Inflammatory macrophage treated with lipopolysaccharide for 1 hour (primary cell): ENCODE measurements at places on chromosomes 1 and 21.

DNA sequence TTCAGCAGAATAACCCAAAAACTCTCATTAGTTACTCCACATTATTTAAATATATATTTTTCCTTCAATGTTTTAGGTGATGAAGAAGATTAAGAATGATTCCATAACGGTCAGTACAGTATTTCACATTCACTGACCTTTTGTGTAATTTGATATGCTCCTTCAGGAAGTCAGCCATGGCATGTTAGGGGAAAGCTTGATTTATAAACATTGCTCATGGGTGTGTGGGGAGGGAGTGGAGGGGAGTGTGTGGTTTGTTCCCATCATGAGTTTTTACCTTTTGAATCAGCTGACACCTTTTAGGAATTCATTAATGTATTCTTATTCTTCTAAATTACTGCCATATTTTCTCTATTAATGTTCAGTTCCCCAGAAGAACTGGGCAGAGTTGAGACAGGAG, 240.2 kb downstream of the ATG4C start:
- DNase-seq = no peak

- DNase-seq = no peak
Observed at GRCh38 chr1:72936151-72936740, 653.9 kb upstream of the NEGR1 start.

GRCh38 chr1:72649211-72649888, 367.0 kb upstream of the NEGR1 start:
- DNase-seq = no peak

- DNase-seq = no peak
Observed at GRCh38 chr1:47578026-47578720, 140.3 kb downstream of the FOXD2 start.

DNA sequence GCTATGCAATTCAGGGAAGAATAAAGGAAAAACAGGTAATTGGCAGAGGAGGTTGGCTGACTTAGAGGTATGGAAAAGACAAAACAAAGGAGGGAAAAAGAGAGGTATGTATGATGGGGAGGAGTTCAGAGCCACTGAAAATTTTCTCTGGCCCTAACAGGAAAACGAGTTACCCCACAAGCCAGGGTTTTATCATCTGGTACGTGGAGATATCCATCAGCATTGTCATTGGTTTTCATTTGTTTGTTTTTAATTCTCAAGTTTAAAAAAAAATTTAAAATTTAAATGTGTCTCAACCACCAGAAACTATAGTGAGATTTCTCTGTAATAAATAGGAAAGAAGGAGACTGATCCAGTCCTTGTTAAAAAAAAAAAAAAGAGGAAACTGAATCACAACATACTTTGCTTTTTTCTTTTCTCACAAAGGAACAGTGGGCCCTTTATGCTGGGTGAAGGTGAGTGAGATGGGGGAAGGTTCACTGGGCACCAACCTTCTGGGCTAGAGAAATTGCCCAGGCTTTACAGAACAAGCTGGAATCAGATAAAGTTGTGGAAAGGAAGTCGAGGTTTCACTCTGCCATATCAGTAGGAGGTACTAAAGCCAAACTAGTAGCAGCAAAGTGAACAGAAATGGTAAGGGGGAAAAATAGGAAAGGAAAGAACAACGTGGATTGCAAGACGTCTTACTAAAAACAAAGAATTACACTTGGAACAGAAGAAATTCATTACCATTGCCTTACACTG, 2.7 kb downstream of the IFNAR2 start:
- no peak for DNase-seq

DNA sequence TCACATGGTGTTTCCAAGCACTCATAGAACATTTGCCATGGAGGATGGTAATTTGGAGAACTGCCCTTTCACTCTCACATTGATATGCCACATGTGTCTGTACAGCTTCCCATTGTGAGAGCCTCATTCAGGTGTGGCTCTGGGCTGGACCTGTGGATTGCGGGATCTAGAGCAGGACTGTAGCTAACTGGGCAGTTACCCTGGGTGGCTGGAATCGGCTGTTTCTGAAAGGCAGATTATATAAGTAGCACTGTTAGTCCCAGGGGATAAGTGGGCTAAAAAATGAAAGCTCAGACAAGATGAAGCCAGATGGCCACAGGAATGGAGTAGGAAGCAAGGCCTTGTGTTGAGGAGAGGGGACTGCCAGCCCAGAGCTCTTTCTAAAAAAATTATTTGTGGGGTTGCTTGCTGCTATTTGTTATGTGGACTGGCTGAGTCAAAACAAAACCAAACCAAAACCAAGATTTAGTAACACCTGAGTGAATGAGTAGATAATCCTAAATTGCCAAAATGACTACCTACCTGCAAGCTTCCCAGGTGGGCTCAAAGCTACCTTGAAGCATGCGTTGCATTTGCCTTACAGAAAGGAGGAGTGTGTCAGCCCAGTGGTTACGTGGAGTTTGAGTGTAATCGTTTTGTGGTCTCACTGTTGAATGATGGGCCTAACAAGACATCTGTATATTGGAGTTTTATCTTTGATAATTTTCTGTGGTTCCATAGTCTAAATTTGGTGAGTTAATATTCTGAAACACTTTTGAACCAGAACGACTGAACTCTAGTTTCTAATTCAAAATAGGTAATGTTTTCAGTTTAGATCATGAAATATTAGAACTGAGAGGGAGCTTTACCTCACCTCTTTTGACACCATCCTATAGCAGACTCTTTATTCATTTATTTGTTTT, 58.0 kb downstream of the SDCCAG8 start:
- no peak for DNase-seq

DNA sequence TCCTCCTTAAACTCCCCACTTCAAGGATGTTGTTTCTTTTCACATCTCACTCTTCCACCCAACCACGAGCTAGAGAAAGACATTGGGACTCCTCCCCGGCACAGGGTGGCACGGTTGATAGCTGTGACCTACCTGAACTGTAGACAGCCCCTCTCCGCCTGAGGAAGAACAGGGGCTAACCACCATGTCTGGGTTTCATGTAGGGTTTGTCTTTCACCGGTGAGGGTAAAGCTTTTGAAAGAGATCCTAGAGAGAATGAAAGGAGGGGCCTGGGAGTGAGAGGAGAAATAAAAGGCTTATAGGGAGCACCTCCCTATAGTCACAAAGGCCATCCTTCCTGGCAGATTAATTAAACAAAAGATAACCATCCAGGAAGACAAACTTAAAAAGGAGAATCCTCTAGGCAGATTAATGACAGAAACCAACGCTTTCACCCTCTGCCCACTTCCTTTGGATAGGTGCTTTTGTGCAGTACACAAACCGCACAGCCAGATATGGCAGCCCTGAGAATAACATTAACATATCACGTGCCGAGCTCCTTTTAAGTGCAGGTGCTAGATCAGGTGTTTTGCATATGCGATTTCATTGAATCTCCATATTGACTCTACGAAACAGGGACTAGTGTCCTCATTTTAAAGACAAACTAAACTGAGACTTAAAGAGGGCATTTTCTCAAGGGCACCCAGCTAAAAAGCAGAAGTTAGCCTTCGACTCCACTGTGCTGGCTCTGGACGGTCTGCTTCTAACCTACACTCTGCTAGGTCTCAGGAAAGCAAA, 178.1 kb upstream of the RUNX1 start:
- DNase-seq = peak; percentile 21

DNA sequence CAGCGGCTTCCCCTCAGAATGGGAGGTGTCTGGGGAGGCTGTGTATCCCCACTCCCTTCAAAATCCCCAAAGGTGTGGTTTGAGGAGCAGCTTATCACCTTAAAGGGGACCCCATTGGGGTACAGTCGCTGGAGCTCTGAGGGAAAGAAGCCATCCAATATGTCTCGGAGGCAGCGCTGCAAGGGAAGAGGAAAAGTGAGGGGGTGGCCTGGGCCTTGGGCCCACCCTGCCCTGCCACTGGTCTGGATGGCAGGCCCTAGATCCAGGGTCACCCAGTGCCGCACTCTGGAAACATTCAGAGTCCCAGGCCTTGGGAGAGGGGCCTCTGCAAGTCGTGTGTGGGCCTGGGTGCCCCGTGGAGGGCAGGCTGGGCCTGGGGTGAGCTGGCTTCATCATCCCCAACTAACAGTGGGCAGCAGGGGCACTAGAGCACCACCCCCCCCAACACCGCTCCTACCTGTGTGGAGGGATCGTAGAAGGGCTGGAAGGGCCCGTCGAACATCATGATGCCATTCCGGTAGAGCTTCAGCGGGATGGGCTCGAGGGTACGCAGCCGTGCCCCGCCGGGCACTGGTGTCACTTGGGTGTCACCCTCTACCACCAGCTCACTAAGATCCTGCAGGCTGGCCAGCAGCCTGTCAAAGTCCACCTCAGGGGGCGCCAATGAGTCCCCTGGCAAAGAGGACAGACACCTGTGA, 5.6 kb downstream of the SH3BGRL3 start:
- no peak for DNase-seq

DNA sequence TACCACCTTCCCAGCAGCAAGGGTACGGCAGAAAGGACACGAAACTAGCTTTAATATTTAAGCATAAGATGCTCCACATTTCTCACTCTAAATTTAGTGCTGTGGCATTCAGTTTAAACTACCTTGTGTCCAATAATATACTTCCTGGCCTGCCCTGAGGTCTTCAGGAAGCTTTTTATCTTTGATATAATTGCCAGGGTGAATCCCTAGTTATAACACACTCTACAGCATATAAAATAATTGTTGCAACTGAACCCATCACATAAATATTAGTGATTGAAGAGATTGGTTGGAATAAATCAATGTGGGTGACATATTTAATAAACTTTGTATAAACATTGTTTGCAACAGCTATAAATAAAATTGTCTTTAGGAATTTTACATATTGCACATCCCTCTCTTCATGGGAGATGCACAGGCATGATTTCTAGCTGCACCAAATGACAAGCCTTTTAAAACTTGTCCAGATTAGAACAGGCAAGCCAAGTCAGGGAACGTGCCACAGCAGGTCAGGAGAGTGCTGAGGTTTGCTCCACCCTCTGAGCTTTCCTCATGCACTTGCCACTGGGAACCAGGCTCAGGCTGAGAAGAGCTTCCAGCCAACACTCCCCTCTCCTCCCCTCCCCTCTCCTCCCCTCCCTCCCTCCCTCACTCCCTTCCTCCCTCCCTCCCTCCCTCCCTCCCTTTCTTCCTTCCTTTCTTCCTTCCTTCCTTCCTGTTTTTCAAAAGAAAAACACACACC, 623.2 kb upstream of the PKN2 start:
- DNase-seq = no peak

DNA sequence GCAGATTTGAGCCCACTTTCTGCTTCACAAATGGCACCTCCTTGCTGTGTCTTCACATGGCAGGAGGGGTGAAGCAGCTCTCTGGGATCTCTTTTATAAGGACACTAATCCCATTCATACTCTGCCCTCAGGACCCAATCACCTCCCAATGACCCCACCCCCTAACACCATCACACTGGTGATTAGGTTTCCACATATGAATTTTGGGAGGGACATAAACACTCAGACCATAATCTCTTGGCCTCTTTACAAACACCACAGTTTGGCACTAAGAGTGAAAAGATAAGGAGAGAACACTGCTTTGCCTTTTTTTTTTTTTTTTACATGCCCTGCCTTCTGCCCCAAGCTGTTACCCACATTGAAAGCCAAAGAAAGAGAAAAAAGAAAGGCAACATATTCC, 166.2 kb upstream of the NFIA start:
- DNase-seq = no peak

DNA sequence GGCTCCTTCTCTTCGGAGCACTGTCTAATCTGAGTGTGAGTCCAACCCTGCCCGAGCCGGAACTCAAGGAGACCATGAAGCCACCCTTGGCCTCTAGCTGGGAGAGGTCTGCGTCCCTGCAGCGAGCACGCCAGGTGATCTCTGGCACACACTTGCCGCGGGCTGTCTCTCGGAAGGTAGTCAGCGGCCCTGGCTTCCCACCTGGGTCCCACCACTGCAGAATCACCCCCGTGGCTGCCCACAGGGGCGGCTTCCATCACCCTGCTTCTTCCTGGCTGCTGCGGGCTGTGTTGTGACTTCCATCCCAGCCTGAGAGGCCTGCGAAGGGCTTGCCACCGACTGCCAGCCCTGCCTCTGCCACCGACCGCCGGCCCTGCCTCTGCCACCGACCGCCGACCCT, 17.0 kb downstream of the FAAP20 start:
- DNase-seq = no peak

DNA sequence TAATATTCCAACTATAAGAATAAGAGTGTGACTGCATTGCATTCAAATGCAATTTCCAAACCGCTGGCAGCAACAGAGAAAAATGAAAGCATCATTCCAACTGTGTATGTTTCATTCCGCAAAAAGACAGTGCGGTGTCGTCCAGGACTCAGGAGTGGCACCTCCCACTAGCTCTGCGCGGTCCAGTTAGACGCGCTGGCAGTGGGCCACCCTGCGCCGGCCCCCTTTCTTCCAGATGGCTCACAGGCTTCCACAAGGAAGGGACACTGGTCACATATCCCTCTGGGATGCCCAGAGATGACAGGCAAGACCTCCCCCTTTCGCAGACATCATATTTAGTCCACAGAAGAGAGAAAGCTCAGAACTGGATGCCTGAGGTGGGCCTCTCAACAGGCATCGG, 11.9 kb downstream of the WRAP73 start:
- DNase-seq = no peak

DNA sequence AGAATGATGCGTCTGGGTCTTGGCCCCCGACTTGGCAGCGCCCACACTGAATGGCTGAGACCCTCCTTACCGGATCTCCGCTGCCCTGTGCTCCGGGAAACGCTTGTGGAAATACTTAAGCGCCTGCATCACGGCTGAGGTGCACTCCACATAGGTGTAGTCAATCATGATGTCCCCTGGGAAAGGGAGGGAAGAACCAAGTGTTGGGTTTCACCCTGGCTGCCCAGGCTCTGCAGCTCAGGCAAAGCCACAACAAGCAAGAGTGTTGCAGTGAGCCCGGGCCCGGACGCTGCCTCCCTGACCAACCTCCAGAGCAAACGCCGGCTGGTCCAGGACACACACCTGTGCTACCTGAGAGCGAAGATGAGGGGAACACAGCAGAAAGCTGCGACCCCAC, 21.5 kb upstream of the SPATC1L start:
- no peak for DNase-seq

- DNase-seq = no peak
Observed at GRCh38 chr1:49240709-49241221, 464.1 kb upstream of the BEND5 start.

- no peak for DNase-seq
Observed at GRCh38 chr1:219432191-219432606, 180.7 kb downstream of the ZC3H11B start.

DNA sequence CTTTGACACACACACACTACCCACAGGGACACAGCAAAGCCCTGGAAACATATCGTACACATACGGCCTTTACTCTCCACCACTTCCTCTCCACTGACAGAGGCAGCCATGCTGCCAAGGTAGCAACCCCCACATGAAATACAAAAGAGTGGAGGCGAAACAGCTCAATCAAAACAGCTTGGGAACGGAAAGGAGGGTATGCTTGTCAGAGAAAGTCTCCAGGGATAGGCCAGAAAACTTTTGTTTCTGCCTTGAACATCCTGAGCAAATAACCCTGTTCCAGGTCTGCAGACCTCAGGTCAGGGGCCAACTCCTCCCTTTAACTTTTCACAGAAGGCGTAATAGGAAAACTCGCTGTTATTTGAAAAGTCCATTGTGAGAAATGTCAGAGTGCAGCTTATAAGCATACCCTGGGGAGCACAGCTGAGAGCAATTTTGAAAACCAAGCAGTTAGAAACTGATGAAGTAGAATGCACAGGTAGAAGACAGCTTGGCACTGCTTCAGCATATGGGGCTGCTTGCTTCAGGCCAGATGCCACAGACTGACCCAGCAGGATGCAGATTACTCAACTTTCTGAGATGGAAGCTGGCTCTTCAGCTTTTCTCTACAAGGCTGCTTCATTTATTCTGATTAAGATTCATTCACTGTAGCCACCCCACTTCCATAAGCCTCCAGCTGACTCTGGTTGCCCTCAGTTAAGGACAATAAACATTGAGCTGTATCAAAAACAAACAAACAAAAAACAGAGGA, 18.0 kb downstream of the KIAA0319L start:
- DNase-seq = no peak

GRCh38 chr21:16145479-16145878, 415.7 kb downstream of the USP25 start:
- DNase-seq = no peak
